ENCODE measurements at places on chromosomes 2 and 18. TPM values are rescaled to one million over a fixed set of nuclear protein-coding genes. Genes with fewer than 3 reads are reported as not detected.

The TOGARAM2 gene
- total RNA-seq = 4.8 TPM

The GCG gene
- not detected for total RNA-seq

The CNTNAP5 gene
- total RNA-seq = not detected

The COLEC11 gene
- not detected for total RNA-seq

The ATAD2B gene
- total RNA-seq = 43.3 TPM

The SPATA3 gene
- not detected for total RNA-seq

The VPS4B gene
- 73.8 TPM for total RNA-seq

The SP140L gene
- 85.7 TPM for total RNA-seq

The TEX44 gene
- total RNA-seq = not detected

The INSIG2 gene
- total RNA-seq = 30.8 TPM

The HOXD9 gene
- total RNA-seq = not detected

The ZDBF2 gene
- 16.0 TPM for total RNA-seq

The SAP130 gene
- 30.7 TPM for total RNA-seq

The WDPCP gene
- total RNA-seq = 16.1 TPM

The KCTD1 gene
- 4.6 TPM for total RNA-seq

The ZNF638 gene
- 204 TPM for total RNA-seq

The EVA1A gene
- total RNA-seq = 0.62 TPM

The ZRANB3 gene
- 4.8 TPM for total RNA-seq

The SLC9A4 gene
- 0.08 TPM for total RNA-seq

All from naive thymus-derived CD4-positive, alpha-beta T cell (primary cell).